ENCODE measurements at places on chromosomes 16 and 17. TPM values are rescaled to one million over a fixed set of nuclear protein-coding genes. Genes with fewer than 3 reads are reported as not detected.

TAT gene
- not detected for total RNA-seq

SHPK gene
- 21.8 TPM for total RNA-seq

- no peak overlapping the region for H3K27ac ChIP-seq
- H3K4me1 ChIP-seq, result peaks cover 32% of the 10 kb centered on the region
- H3K27me3 ChIP-seq, result no peaks in the 10 kb centered on the region
- H3K4me3 ChIP-seq, result no peak overlapping the region
- peaks cover 2% of the 10 kb centered on the region for H3K36me3 ChIP-seq
- no peak for DNase-seq
These were observed 54.4 kb downstream of the TAOK1 start for GRCh38 chr17:29444589-29444988.

- peak overlapping the region; percentile 70 for H3K27ac ChIP-seq
- H3K4me1 ChIP-seq, result no peaks in the 10 kb centered on the region
- no peaks in the 10 kb centered on the region for H3K36me3 ChIP-seq
- no peaks in the 10 kb centered on the region for H3K27me3 ChIP-seq
- DNase-seq, result no peak
These were observed 80.8 kb downstream of the OMG start for GRCh38 chr17:31216031-31216751.

DNA sequence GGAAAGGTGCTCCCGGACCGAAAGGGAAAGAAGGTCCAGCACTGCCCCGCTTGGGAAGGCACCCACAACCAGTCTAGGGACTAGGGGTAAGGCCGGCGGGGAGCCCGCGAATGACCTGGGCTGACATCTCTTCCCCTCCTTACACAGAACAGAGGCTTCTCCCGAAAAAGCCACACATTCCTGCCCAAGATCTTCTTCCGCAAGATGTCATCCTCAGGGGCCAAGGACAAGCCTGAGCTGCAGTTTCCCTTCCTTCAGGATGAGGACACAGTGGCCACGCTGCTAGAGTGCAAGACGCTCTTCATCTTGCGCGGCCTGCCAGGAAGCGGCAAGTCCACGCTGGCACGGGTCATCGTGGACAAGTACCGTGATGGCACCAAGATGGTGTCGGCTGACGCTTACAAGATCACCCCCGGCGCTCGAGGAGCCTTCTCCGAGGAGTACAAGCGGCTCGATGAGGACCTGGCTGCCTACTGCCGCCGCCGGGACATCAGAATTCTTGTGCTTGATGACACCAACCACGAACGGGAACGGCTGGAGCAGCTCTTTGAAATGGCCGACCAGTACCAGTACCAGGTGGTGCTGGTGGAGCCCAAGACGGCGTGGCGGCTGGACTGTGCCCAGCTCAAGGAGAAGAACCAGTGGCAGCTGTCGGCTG is 1.5 kb downstream of the CNP start:
- no peak for DNase-seq
- peaks cover 55% of the 10 kb centered on the region for H3K4me1 ChIP-seq
- H3K36me3 ChIP-seq, result peaks cover 26% of the 10 kb centered on the region

DNA sequence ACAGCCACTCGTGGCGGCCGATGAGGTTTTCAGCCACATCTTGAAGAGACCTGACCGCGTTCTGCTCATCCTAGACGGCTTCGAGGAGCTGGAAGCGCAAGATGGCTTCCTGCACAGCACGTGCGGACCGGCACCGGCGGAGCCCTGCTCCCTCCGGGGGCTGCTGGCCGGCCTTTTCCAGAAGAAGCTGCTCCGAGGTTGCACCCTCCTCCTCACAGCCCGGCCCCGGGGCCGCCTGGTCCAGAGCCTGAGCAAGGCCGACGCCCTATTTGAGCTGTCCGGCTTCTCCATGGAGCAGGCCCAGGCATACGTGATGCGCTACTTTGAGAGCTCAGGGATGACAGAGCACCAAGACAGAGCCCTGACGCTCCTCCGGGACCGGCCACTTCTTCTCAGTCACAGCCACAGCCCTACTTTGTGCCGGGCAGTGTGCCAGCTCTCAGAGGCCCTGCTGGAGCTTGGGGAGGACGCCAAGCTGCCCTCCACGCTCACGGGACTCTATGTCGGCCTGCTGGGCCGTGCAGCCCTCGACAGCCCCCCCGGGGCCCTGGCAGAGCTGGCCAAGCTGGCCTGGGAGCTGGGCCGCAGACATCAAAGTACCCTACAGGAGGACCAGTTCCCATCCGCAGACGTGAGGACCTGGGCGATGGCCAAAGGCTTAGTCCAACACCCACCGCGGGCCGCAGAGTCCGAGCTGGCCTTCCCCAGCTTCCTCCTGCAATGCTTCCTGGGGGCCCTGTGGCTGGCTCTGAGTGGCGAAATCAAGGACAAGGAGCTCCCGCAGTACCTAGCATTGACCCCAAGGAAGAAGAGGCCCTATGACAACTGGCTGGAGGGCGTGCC is 30.1 kb downstream of the CIITA start:
- H3K27ac ChIP-seq, result no peak overlapping the region
- no peak for DNase-seq
- H3K4me1 ChIP-seq, result no peaks in the 10 kb centered on the region

DNA sequence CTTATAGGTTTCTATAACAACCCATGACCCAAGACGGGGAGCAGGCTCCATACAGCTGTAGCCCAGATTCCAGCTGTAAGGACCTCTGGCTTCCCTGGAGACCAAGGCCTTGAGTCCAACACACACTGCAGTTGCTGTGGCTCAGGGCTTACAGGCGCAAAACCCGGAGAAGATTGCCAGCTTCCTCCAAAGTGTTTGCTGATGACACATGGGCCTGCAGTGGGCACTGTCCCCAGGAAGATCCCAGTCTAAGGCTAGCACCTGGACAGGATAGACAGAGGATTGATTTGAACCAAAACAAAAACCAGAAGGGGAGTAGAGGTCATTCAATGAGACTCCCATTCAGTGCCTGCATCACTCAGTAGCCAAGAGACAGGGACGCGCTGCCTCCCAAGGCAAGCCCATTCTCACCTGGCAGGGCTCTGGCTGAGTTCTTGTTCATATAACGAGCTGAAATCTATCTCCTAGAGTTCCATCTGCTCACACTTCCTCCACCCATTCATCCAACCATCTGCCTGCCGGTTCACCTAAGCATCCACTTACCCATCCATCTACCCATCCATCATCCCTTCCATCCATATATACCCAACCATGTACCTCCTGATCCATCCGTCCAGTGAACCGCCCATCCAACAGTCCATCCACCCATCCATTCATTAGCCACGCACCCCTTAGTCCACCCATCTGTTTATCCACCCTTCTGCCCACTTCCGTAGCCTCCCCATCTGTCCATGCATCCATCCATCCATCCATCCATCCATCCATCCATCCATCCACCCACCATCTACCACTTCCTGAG is 10.2 kb downstream of the RAB11FIP4 start:
- no peaks in the 10 kb centered on the region for H3K36me3 ChIP-seq
- H3K4me1 ChIP-seq, result peaks cover 7% of the 10 kb centered on the region
- no peak for DNase-seq
- no peak overlapping the region for H3K4me3 ChIP-seq
- peaks cover 9% of the 10 kb centered on the region for H3K27me3 ChIP-seq

FAM234A gene
- 97.8 TPM for total RNA-seq

TMIGD1 gene
- total RNA-seq, result not detected

- H3K36me3 ChIP-seq, result peaks cover 4% of the 10 kb centered on the region
- no peak overlapping the region for H3K27ac ChIP-seq
- peak overlapping the region; percentile 40 for H3K4me3 ChIP-seq
- no peak for DNase-seq
- peaks cover 35% of the 10 kb centered on the region for H3K4me1 ChIP-seq
These were observed 3.2 kb upstream of the PRPSAP1 start for GRCh38 chr17:76356803-76357456.

TBC1D28 gene
- 0.26 TPM for total RNA-seq

- H3K27me3 ChIP-seq, result peaks cover 2% of the 10 kb centered on the region
- no peaks in the 10 kb centered on the region for H3K36me3 ChIP-seq
- DNase-seq, result no peak
- peaks cover 20% of the 10 kb centered on the region for H3K4me1 ChIP-seq
- peak overlapping the region; percentile 41 for H3K4me3 ChIP-seq
These were observed 12.7 kb upstream of the KLHDC4 start for GRCh38 chr16:87778476-87778829.

DNA sequence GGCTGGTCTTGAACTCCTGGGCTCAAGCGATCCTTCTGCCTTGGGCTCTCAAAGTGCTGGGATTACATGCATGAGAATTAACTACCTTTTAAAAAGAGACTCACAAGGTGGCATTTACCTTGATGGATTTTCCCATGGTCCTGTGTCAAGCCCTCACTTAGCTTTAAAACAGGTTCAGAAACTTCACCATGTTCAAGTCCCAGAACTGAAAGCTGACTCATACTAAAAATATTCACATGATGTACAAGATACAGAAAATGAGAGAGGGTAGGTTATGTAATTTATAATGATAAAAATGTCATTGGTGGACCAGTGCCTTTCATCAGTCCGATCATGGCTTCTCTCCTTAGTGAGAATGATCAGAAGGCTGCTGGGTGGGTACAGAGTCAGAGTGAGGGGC is 4.3 kb upstream of the AKAP1 start:
- H3K36me3 ChIP-seq, result no peaks in the 10 kb centered on the region
- H3K4me3 ChIP-seq, result no peak overlapping the region
- DNase-seq, result no peak

- no peaks in the 10 kb centered on the region for H3K27me3 ChIP-seq
- H3K4me1 ChIP-seq, result peaks cover 20% of the 10 kb centered on the region
- H3K36me3 ChIP-seq, result no peaks in the 10 kb centered on the region
- H3K27ac ChIP-seq, result no peak overlapping the region
These were observed 717.8 kb downstream of the WWOX start for GRCh38 chr16:78817200-78817739.

GRCh38 chr16:57637965-57638364 is 9.5 kb downstream of the ADGRG1 start:
- peak overlapping the region; percentile 77 for H3K4me3 ChIP-seq
- H3K4me1 ChIP-seq, result peaks cover 66% of the 10 kb centered on the region
- H3K36me3 ChIP-seq, result no peaks in the 10 kb centered on the region
- no peaks in the 10 kb centered on the region for H3K27me3 ChIP-seq
- H3K27ac ChIP-seq, result peak overlapping the region; percentile 97
- DNase-seq, result no peak

- no peaks in the 10 kb centered on the region for H3K27me3 ChIP-seq
- H3K4me3 ChIP-seq, result no peak overlapping the region
- no peak for DNase-seq
- H3K4me1 ChIP-seq, result peaks cover 30% of the 10 kb centered on the region
- H3K27ac ChIP-seq, result no peak overlapping the region
These were observed 73.4 kb upstream of the BRD7 start for GRCh38 chr16:50442221-50442620.

DNA sequence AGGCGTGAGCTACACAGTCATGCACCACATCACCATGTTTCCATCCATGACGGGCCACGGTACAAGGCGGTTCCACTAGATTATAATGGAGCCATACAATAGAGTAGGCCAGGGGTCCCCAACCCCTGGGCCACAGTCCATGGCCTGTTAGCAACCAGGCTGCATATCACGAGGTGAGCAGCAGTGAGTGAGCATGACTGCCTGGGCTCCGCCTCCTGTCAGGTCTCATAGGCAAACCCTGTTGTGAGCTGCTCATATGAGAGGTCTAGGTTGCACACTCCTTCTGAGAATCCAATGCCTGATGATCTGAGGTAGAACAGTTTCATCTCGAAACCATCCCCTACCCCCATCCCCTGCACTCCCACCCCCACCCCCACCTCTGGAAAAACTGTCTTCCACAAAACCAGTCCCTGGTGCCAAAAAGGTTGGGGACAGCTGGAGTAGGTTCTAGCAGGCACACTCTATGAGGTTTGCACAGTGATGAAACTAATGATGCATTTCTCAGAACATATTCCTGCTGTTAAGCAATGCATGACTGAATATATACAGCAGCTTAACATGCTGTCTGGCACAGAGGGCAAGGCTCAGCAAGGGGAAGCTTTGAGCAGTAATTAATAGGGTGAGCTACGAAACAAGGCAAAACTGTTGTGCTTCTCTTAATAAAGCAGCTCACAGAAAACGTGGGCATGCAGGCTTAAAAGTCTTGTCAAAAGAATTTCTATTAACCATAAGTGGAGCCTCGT is 108.0 kb downstream of the VPS53 start:
- DNase-seq, result no peak
- H3K4me1 ChIP-seq, result peaks cover 7% of the 10 kb centered on the region
- H3K4me3 ChIP-seq, result no peak overlapping the region
- H3K27me3 ChIP-seq, result no peaks in the 10 kb centered on the region
- H3K36me3 ChIP-seq, result peaks cover 12% of the 10 kb centered on the region
